ENCODE measurements at places on chromosomes 5 and 9.

- no peak for DNase-seq
These were observed 154.3 kb downstream of the PALM2AKAP2 start for GRCh38 chr9:109934136-109934856.

DNA sequence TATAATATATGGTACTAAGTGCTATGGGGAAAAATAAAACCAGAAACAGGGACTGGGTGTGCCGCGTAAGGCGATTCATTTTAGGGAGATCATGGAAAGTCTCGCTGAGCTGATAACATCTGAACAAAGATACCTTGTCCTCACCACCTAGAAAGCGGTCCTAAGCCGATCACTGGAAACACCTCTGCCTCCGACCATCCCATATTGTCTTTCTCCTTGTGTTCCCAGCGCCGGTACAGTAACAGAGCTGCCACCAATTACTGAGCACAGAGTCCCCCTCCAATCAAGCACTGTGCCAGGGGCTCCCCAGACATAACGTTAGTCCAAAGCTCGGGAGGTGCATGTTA is 704 bp downstream of the CCDC112 start:
- no peak for DNase-seq

DNA sequence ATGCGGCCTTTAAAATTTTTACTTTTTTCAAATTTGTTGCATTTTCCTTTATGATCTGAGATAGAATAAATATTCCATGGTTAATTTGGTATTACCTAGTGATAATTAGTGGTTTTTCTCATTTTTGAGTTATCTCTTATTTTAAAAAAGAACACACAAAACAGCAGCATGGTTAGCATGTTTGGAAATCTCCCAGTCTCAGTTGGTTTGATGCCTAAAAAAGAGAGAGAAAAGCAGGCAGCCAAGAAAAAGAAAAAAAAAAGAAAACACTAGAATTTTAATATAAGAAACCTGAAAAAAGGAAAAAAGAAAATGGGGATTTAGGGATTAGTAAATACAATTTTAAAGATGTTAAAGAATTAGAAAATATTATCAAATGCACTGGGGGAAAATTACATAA is 15.3 kb downstream of the SUSD1 start:
- DNase-seq, result no peak

DNA sequence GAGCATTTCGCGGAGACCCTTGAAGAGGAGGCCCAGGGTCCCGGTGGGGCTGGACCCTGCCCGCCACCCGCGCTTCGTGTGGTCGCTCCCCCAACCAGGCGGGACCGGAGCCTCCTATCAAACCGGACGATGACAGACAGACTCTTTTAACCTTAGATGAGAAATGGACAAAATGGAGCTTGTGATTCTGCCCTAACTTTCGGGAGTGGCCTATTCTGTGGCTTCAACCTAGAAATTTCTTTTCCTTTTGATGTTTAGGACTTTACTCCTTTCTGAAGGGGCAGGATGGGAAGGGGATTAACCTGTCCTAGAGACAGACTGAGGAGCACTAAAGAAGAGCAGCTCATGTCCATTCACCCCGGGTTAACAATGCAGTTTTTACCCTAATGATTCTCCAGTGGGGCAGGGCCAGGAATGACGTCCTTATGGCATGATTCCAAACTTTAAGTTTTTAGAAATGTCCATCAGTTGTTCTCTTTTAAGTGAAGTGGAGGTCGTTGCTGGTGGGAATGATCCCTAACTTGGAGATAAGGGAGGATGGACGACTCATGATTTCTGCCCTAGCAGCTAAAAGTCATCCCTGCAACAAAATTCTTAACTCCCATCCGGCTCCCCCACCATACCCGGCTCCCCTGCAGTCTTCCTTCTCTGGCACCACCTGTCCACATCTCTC is 1.0 kb downstream of the NIPSNAP3A start:
- no peak for DNase-seq

GRCh38 chr9:108582726-108583125 is 273.1 kb downstream of the ACTL7B start:
- DNase-seq, result no peak

DNA sequence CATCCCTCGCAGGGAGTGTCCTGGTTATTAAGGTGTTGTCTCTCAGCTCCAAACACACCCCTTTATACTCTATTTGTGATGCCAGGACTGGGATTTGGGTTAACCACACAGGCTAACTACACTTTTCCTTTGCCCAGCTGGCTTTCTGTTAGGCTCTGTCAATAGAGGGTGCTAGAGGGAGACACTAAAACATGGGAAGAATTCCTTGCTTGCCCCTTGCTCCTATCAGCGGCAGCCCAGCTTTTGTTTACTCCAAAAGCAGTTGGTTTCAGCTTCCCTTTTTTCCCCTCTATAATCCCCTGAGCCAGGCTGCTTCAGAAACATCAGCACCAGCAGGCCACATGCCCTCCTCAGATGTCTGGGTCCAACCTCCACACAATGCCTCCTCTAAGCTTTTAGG is 297.1 kb downstream of the KCTD16 start:
- DNase-seq, result no peak

GRCh38 chr5:89270901-89271300 is 387.9 kb upstream of the MEF2C start:
- no peak for DNase-seq

- DNase-seq, result no peak
These were observed 266.1 kb downstream of the GRIA1 start for GRCh38 chr5:153756540-153756939.

- no peak for DNase-seq
These were observed 130.7 kb downstream of the TTLL11 start for GRCh38 chr9:121962421-121962820.

- no peak for DNase-seq
These were observed 47.4 kb downstream of the MFAP3 start for GRCh38 chr5:154086146-154086545.

GRCh38 chr9:2536511-2536910 is 85.1 kb upstream of the VLDLR start:
- no peak for DNase-seq

DNA sequence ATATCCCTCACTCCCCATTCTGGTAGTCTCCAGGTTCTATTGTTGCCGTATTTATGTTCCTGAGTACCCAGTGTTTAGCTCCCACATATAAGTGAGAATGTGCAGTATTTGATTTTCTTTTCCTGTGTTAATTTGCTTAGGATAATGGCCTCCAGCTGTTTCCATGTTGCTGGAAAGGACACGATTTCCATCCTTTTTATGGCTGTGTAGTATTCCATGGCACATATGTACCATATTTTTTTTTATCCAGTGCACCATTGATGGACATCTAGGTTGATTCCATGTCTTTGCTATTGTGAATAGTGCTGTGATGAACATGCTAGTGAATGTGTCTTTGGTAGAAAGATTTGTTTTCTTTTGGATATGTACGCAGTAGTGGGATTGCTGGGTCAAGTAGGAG is 98.2 kb downstream of the NNT start:
- DNase-seq, result no peak

DNA sequence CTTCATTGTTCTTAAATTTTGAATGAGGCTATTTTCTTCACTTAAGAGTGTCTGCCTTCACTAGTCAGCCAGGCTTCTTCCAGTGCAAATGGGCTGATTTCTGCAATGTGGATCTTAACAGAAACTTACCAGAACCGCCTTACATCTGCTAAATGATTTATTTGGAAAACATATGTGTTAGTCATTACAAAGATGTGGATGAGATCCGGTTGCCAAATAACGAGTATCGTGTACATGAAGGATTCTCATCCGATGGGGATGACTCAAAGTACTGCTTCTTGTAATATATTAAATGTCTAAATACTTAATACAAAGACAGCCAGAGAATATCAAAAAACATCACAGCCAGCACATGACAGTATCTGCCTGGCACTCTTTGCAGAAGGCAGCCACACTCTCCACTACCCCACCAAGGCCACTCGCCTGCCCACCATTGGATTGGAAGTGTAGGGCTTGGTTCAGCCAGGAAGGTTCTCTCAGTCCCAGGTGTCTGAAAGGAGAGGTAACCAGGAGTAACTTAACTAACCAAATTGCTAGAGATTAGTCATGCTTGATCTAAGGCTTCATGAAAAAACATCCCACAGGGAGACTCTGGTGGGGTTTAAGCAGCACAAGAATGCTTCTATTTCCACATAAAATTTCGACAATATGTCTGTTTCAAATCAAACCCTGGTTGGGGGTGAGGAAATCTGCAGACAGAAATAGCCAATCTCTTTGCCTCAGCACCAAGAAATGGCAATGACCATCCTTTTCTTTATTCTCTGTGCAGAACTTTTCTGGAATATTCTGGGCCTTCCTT is 174.8 kb downstream of the GADD45G start:
- no peak for DNase-seq

DNA sequence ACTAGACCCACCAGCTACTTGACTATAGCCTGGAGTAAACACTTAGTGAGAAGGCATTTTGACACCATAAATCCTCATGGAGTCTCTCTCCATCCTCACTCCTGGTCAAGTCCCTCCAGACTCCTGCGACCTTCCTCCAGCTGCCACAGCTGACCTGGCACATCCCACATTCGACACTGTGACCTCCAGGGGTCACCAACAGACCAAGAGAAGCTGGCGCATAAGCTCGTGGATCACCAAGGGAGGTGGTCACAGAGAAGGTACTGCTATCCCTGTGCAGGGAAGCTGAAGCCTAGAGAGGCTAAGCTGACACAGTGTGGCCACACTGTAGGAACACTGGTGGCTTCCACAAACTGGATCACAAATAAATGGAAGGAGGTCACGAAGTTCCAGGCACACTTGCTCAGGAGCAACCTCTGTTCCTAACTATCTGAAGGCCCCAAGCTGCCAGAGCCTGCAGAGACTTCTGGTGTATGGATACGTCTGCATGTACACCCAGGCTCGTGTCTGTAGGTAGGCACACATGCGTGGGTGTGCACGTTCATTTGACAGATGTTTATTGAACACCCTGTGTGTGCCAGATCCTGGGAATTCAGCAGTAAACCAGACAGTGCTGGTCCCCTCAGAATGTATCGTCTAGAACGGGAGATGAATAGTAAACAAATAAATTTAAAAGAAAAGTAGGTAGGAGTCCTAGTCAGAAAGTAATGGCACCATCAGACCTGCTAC is 104.4 kb downstream of the C5orf15 start:
- DNase-seq, result no peak

- DNase-seq, result no peak
These were observed at the start of gene GRIN1 for GRCh38 chr9:137138722-137139467. GRIN1 (plus strand) TSS chr9:137139154; CDS start chr9:137139487, 333 bp downstream.

- no peak for DNase-seq
These were observed 43.5 kb downstream of the FBN2 start for GRCh38 chr5:128494516-128494915.

- no peak for DNase-seq
These were observed 165.1 kb downstream of the RGS3 start for GRCh38 chr9:113628621-113629020.

- DNase-seq, result no peak
These were observed 21.6 kb upstream of the C5orf46 start for GRCh38 chr5:147927901-147928300.

DNA sequence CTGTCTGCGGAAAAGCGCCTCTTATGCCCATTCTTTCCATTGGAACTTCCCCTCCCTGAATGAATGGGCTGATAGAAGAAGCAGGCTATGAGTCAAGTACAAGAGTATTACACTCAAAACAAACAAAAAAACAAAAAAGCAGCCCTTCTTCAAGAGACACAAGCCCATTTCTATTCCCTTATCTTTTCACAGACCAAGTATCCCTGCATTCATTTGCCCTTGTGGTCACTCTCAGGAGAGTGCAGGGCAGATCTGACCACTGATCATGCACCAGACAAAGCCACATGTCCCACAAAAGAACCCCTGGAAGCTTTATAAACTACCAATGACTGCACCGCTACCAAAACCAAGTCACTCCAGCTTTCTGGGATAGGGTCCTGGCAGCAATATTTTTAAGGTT is 262.5 kb upstream of the TAS2R1 start:
- DNase-seq, result no peak

GRCh38 chr5:94243612-94244011 is 374.8 kb downstream of the KIAA0825 start:
- no peak for DNase-seq

DNA sequence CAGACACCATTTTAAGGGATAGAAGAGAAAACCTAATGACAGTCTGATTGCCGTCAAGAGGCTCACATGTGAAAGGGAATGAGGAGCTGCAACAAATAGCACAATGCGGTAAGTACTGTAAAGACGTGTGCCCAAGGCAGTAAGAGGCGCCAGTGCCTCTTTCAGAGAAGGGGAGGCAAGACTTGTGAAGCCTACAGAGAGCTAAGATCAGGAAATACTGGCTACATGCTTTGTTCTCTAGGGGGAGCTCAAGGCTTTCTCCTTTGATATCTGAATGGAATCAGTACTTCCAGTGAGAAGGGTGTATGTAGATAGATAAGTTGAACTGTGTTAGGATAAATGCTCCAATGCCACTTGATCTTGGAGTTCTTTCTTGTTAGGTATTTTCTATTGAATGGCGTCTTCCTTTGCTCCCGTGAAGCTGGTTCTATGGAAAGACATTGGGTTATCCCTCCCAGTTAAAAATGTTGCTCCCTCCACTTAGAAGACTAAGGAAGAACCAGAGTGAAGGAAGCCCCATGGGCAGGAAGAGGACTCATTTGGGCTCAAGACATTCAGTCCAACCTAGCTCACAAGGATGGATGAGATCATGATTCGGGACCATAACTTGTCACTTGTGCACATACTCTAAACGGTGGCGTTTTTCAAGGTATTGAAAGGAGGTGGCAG is 23.5 kb upstream of the ALDOB start:
- DNase-seq, result no peak

DNA sequence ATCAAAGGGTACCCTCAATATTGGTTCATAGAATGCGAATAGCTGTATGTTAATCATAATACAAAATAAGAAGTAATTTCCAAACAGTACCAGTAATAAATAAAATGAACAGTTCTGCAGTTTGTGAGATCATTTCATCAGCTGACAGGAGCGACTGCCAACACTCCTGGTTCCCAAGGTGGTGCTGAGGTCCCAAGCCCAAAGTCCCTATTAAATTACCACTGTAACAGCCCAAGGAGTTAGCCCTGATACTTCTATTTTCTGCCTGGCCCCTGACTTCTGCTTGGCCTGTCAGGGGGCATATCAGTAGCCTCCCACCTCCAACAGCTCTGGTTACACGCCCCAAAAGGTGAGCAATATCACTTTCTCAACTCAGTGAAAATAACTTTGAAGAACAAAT is 47.1 kb downstream of the ANKH start:
- no peak for DNase-seq

DNA sequence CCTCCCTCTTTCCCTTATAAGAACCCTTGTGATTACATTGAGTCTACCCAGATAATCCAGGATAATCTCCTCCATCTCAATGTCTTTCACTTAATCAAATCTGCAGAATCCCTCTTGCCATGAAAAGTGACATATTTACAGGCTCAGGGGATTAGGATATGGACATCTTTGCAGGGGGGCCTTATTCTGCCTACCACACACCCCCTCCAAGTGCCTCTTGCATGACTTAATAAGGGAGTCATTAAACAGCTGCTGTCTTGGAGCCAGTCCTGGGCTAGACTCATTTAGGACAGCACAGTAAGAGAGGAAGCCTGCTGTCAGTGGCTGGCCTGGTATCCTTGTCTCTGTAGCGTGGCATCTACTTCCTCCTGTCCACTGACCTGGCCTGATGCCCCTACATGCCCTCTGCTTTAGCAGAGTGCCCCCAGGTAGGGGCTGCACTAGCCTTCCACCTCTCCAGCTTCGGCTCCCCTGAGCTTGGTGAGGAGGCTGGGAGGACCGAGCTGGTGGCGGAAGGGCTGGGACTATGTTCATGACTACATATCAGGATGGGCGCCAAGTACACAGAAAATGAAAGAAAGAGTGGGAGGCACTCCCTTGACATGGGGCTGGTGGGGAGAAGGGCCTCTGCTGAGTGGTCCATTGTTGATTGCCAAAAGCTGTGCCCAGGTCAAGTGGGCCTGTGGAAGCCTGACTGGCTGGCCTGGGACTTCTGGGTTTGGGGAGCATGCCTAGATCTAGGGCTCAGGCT is 17.2 kb downstream of the ENHO start:
- no peak for DNase-seq
